ENCODE measurements at places on chromosomes 3 and 15.

DNA sequence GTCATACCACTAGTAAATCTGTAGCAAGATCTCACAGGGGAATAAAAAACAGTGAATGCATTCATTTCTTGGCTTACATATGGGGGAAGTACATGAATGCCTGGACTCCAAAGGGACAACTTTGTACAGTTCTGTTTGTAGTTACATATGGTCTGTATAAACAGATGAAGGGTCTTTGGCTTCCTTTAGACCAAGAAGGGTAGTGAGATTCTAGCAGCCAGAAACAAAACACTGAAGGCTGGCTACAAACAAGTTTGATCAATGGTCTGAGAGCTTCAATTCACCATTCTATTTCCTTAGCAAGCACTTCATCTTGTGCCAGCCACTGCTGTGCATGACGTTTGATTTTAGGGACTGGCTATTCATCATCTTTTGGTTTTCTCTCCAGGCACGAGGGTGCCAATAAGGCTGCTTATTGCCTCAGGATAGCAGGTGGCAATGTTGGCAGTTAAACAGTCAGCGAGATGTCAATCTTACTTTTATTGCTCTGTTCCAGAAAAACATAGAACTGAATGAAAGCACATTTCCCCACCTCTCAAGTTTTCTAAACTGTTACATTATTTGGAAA, 313.7 kb upstream of the COL8A1 start:
- no peak for DNase-seq

DNA sequence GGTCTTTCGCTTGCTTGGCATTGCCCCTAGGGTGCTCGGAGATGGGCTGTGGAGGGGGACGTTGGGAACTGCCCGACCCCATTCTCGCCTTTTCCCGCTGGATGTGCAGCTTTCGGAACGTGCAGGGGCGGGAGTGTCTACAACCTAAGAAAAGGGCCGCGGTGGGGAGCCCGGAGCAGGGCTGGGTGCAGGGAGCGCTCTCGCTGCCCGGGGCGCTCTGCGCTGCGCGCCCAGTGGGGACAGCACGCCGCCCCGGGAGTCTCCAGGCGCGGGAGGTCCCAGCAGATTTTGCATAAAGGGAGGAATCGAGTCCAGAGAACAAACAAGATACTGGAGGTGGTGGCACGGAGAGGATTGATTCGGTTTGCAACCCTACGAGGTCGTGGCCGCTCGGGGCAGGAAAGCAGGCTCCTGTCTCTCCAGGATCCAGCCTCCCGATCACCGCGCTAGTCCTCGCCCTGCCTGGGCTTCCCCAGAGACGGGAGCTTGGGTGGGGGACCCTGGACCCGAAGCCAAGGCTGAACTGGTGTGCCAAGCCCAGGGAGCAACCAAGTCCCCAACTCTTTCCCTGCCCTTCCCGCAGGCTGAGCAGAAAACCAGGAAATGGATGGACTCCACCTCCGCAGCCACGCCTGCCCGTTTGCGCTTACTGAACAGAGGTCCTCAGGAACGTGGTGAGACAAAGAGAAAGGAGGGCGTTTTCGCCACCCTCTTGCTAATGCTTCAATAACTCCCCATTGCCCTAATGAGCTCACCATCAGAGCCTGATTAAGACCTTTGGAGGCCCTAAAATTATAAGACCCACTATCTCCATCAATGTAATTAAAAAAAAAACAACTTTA, 59.7 kb downstream of the NOX5 start:
- peak; percentile 79 for DNase-seq

DNA sequence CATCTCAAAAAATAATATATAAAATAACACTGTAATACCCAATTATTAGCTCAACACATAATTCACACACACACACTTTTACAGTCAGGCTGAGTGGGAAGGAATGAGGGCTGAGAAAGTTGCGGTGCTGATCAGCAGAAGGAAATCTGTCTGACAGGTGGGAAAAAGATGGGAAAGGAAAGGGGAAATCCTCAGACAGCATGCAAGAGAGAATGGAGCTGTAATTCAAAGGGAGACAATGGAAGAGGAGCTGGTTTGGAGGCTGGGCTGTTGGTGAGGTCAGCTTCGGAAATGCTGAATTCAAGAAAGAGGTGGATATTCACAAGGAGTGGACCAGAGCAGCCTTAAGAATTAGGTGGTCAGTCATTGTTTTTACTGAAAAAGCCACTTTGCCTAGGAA, 121.6 kb upstream of the LMOD3 start:
- no peak for DNase-seq

- peak; percentile 48 for DNase-seq
Observed at GRCh38 chr15:91263632-91264531, 163.8 kb downstream of the SV2B start.

DNA sequence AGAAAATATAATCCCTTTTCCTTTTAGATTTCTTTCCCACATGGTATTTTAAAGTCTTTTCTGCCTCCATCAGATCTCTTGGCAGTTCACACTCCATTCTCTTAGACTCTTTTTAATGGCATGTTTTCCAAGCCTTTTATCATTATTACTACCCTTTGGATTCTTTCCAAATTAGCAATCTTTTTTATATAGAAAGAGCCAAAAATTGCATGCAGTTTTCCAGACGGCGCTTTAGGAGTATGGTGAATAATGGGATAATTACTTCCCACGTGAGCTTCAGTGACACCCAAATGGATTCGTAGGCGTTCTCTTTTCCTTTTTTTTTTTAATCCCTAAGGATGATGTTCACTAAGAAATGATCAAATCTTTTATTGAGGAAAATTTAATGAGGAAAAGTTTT, 354.8 kb upstream of the DNAJC19 start:
- no peak for DNase-seq

- no peak for DNase-seq
Observed at GRCh38 chr3:149502438-149502837, 27.9 kb downstream of the TM4SF4 start.

DNA sequence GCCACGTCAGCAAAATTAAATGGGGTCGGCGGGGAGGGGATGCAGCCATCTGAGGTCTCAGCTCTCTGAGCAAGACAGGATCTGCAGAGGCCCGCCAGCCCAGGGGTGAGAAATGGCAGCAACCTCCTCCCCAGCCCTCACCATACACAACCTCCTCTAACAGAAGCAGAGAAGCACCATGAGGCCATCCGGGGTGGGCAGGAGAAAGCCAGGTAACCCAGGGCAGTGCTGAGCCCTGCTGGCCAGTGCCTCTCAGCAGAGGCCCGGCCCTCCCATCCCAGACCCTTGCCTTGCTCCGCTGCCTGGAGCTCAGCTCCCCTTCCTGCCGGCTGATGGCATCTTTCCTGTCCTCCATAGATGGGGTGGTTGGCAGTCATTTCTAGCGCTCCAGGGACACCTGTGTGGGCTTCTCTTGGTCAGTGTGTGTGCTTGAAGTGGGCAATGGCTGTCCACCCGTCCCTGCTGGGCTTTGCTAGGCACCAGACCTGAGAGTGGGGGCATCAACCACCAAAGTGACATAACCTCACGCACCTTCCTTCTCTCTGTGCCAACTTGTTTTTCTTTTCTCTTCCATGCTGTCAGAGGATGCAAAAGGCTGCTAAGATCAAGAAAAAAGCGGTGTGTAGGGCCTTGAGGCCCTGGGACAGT, 175.8 kb downstream of the NSMCE3 start:
- DNase-seq, result no peak

- no peak for DNase-seq
Observed at GRCh38 chr15:32704395-32704981, 13.3 kb upstream of the GREM1 start.

- no peak for DNase-seq
Observed at GRCh38 chr3:108099679-108100428, 9.0 kb upstream of the CD47 start.

DNA sequence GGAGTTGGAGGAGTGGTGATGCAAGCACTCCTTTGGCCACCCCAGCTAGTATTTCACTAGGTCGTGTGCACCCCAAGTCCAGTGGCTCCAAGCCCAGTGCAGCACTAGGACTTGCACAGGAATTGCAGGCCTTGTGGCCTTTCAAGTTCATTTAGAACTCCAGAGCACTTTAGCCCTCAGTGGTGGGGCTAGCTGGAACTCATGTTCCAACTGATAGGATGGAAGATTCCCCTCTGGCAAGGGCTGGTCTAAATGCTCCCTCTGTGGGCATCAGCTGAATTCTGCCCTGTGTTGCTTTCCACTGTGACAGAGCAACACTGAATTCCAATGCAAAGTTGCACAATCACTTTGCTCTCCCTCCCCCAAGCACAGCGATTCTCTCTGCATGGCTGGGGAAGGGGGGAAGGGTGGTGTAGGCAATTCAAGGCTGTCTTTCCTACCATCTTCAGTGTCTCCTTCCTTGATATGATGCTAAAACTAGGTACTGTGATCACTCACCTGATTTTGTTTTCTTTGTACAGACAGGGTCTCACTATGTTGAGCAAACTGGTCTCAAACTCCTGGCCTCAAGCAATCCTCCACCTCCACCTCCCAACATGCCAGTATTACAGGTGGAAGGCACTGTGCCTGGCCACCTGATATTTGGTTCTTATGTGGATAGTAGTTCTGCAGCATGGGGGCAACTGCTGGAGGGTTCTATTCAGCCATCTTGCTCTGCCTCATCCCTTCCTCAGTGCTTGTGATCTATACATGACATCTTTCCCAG, 10.3 kb downstream of the USF3 start:
- DNase-seq, result no peak

DNA sequence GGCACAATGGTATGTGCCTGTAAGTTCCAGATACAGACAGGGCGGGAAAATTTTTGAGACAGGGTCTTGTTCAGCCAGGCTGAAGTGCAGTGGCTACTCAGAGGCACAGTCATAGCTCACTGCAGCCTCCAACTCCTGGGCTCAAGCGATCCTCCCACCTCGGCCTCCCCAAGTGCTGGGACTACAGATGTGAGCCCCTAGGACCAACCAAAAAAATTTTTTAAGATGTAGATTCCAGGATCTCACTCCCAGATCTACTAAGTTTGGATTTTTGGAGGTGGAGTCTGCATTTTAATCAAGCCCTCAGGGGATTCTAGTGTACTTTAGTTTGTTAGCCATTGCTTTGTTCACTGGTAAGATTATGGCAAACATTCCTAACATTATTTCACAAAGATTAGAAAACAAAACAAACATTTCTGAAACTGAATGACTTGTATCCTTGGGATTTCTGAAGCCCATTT, 2.7 kb downstream of the LIPH start:
- no peak for DNase-seq

- DNase-seq, result no peak
Observed at GRCh38 chr3:59595830-59596229, 546.0 kb upstream of the CFAP20DC start.

DNA sequence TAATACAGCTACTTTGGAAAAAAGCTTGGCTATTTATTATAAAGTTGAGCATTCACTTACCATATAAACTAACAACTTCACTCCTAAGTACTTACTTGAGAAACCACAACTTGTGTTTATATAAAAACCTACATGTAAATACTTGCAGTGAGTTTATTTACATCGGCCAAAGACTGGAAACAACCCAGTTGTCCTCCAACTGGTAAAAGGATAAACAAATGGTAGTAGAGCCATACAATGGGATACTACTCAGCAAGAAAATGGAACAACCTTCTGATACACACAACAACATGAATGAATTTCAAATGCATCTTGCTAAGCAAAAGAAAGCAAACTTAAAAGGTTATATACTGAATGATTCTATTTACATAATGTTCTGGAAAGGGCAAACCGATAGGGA, 63.7 kb downstream of the SLC7A14 start:
- no peak for DNase-seq

DNA sequence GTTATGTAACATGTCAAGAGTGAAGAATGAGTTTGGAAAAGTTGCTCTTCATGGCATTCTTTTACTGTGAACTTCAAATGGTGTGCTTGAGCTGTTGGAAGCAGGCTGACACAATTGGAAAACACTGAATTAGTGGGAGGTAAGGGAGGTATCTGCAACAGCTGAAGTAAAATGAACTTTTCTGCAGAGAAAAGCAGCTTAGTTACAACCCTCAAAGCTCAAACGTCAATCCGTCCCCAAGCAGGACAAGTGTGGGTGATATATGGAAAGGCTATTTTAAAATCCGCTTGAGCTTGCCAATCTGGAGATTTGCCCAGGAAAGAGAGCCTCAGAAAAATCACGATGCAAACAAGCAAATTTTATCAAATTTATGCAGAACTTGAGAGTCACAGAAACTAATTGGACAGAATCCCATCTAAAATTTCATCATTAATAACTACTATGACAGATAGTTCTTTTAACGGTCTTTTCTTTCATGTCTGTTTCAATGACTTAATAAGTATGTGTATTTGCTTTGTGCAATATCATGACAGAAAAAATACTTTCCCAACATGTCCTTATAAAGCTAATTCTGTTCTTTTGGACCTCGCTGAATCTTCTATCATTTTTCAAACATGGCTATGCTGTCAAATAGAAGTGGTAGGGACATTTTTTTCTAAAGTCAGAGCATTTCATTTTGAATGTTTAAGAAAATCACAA, 266.6 kb upstream of the SLITRK3 start:
- DNase-seq, result no peak

DNA sequence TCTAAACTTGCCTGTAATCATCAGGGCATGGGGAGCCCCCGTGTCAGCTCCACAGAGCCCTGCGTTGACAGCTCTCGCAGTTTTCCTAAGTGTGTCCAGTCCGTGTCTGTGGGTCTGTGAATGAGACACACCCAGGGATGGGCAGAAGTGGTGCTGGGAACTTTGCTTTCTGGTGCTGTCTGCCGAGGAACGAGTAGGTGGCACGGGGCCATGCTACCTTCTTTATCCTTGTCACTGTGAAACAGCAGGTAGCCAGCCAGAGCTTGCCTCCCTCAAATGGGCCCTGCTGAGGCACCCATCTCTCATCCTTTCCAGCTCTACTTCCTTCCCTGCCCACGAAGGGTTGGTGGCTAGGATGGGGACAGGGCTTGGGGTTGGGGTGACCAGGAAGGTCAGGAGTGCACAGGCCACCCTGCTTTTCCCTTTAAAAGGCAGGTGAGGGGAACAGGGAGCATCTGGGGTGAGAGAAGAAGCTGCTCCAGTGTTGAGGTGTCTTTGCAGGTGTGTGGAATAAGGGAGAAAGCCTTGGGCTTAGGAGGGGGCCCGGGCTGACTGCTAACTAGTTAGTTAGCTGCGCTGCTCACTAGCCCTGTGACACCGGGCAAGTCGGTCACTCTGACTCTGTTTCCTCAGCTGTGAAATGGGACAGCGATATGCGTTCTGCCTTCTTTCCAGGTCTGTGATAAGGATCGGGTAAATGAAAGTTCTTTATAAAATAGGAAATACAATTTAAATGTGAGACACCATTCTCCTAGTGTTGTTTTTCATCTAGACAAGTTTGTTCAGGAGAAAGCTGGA, 27.9 kb downstream of the PDIA5 start:
- DNase-seq, result no peak
